NT2/D1 (cell line): ENCODE measurements at places on chromosomes 16 and 17.

DNA sequence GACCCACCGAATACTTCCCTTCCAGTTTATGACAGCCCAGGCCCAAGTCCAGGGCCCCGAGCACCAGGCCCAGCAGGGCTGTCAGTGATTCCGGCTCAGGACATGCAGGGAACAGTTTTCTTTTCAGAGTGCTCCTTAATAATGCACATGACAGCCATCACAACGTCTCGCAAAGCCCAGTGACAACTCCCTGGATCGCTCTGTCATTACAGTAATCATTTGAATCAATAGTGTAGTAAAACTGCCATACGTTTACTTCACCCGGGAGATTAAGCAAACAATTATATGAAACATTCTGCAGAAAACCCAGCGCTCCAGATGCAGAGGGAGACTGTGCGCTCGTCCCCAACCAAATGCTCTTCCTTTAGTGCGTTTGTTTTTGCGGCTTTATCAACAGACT lies 162.6 kb upstream of the CDH13 start:
- DNase-seq: no peak

DNA sequence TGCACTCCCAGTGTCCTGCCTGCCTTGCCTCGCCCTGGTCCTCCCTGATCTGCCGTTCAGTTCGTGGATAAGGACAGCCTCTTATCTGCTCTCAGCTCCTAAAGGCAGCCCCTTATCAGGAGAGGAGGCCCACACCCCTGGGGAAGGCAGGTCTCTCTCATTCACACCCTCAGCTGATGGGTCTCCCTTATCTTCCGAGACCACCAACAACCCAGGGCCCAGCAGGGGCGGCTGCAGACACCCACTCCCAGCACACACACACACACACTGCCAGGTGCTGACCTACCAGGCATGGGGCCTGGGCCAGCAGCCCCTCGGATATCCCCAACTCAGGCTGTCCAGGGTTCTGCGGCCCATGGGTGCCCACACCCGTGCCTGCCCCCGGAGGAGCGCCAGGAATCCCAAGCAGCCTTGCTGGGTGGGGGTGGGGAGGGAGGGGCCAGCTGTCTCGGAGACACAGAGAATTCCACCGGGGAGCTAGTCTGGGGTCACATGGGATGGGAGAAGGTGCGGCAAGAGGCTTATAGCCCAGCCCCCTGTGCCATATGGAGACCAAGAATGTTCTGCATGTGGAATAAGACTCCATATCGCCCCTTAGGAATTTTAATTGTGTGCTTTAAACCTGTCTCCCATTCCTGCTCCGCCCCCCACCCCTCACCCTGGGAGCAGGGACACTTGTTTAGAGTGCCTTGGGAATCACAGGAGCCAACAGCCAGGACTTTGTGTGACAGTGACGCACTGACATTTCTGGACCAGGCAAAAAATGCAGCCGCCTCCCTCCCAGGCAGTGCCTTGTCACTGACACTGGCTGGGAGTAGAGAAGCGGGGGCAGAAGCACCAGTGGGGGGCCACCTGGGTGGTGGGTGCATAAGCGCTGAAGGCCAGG lies 41.9 kb upstream of the EMP2 start:
- DNase-seq: no peak

DNA sequence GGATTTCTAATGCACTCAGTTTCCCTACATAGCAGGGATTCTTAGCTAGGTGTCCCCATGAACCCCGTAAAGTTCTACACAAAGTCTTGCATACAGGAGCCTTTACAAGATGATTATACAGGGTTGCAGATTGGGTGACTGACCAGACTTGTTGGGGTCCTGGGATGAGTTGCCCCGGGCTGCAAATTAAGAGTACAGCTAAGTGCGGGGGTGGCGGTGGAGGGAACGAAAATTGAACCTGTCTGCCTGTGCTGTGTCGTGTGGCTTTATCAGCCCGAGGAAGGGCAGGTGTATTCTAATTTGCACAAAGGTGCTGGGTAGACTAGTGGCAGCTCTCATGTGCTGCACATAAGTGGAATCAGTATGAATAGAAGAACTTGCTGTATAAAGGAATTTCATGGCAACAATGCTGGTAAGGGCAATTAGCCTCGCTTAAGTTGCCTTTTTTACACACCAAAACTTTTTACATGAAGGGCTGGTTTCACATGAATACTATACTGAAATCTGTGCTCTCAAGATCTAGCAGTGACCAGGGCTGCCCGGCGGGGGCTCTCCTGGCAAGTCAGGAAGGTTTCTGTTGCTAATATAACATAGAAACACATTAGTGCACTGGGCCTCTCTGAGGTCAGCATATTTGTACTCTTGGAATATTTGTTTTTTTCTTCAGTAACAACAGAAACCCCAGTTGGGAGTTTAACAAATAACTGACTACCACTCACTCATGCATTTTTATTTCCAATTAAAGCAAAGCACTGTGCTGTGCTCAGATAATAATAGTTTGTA lies 50.7 kb downstream of the ADCY7 start:
- DNase-seq: no peak

GRCh38 chr16:17885659-17886207 lies 415.0 kb upstream of the XYLT1 start:
- peak; percentile 11 for DNase-seq

GRCh38 chr16:3637371-3637923 lies 17.0 kb upstream of the DNASE1 start:
- no peak for DNase-seq

GRCh38 chr16:19804538-19805323 lies 79.9 kb downstream of the GPRC5B start:
- DNase-seq: peak; percentile 22

GRCh38 chr17:66371561-66371960 lies 69.1 kb downstream of the PRKCA start:
- no peak for DNase-seq

- DNase-seq: no peak
Measured at GRCh38 chr16:53768593-53768992, 64.6 kb downstream of the FTO start.

- DNase-seq: peak; percentile 78
Measured at GRCh38 chr16:68642436-68643101, 2.5 kb upstream of the CDH3 start.

DNA sequence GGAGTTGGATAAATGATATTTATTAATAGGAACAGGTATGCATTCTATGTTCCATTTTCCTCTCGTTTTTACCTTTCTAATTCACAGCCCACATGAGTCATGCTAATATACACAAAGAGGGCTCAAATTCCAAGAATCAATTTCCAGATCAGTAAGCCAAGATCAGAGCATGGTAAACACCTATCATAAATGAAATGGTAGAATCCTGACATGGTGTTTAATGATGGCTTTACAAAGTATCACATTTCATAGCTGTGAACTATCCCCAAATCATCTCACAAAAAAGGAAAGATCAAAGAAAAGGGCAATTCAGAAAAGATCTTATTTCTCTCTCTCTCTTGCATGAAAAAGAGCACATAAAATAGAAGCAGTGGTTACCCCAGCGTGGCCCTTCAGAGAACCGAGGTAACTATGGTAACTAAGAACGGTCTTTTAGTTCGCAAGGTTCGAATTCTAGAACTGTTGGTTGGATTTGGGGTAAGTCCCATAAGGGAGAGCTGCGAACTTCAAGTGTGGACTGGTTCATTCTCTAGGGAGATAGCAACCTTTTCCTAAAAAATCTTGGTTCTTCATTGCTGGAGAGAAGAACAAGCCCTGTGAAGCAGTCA lies 73.0 kb downstream of the MARCHF10 start:
- no peak for DNase-seq

DNA sequence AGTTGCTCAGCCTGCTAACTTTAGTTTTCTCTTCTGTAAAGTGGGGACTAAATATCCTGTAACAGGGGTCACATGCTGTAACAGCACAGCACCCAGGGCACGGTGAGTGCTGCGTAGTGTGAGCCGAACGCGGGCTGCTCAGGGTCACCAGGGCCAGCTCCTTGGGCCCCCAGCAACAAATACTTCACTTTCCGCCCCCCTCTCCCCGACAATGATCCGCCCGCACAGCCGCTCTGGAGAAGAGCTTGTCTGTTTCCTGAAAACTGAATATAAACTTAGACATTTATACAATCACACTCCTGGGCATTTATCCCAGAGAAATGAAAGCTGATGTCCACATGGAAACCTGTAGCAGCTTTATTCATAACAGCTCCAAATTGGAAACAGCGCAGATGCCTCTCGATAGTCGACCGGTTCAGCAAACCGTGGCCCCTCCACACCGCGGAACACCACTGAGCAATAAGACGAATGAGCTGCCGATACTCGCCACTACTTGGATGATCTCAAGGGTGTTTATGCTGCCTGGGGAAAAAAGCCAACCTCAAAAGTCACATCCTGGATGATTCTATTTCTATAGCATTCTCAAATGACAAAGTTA lies 267.2 kb downstream of the PARN start:
- no peak for DNase-seq

DNA sequence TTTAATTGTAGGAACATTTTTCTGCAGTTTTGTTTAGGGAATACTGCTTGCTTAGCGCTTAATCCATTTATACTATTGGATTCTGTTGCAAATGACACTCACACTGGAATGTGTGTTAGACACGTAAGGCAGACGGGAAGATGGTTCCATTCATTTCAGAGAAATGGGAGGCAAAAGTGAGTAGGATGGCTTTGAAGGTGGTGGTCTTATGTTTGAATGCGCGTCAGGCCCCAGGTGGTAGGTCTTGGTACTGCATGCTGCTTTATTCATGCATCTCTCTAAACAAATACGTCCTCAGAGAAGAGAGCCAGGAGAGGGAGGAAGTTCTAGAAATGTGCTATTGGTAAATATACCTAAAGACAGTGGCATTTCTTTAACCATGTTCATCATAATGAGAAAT lies 997.6 kb upstream of the RBFOX1 start:
- DNase-seq: peak; percentile 61

- peak; percentile 77 for DNase-seq
Measured at GRCh38 chr16:79598348-79599181, 2.0 kb downstream of the MAF start.

DNA sequence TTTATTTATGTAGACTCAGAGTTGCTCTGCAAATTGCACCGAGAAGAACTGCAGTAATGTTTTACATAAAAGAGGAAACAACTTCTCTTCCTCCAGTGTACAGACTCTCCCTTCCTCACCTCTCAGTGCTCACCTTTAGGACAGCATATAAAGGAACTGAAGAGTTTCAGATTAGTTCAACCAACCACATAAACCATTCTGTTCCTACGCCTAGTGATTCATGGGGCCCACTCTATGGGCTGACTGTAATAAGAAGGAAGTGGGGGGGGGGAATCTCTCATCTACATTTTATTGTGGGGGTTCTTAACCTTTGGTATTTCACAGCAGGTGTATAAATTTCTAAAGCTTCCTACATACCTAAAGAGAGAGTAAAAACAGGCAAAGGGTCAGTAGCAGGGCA lies 18.3 kb downstream of the ZSWIM7 start:
- DNase-seq: no peak

DNA sequence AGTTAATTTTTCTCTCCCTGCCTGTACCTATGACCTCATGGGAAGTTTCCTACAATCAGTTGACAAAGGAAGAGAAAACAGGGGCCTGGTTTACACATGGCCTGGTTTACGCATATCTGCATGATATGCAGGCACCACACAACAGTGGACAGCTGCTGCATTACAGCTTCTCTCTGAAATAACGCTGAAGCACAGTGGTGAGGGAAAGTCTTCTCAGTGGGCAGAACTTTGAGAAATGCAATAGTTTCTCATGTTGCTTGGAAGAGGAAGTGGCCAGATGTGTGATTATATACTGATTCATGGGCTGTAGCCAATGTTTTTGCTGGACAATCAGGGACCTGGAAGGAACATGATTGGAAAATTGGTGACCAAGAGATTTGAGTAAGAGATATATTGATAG lies 324.1 kb upstream of the GOT2 start:
- no peak for DNase-seq

DNA sequence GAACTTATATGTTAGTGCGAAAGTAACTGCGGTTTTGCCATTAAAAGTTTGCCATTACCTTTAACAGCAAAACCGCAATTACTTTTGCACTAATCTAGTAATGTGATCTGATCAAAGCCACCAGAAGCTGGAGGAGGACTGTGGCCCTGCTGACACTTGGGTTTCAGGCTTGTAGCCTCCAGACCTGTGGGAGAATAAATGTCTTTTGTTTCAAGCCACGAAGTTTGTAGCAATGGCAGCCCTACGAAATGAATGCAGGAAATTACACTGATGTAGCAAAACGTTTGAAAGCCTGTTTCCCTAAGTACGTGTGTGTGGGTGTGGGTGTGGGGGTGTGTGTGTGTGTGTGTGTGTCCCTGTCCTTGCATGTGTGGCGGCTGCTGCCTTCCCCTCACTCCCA lies 66.6 kb downstream of the WSB1 start:
- no peak for DNase-seq

DNA sequence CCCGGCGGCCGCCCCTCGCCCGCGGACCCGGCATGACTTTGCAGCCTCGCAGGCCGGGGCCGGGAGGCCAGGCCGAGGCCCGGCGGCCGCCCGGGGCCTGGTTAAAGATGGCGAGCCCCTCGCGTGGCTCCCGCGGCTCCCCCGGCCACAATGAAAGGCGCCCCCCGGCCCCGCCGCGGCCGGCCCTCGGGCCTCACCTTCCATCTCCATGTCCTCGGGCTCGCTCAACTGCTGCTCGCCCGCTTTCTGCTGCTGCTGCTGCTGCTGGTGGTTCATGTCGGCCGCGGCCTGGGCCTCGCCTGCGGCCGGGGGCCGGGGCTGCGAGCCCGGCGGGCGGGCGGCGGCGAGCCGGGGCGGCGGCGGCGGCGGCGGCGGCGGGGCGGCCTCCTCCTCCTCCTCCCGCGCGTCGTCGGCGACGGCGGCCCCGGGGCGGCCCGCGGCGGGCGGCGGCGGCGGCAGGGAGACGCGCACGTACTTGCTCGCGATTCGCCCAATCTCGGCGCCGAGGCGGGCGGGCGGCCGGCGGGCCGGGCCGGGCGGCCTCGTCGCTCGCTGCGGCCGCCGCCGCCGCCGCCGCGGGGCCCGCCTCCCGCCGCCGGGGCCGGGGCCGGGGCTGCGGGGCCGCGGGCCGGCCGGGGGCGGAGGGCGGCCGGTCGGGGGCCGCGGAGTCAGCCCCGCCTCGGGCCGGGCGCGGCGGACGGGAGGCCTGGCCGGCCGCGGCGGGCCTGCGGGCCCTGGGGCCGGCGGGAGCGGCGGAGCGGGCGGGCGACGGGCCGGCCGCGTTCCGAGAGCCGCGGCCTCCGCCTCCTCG lies 491 bp downstream of the USP7 start:
- no peak for DNase-seq

DNA sequence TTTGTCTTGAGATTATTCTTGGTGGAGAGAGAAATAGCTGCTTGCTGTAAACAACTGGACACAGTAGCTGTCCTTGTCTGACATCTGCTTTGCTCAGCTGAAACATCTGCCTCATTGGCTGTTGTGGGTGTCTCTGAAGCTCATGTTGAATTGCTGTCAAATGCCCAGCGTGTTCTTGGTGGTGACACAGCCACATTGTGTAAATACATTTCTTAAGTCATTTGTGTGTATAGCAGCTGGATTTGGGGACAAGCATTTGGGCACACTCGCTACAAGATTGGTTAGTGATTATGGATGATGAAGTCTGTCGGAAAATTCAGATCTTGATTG lies 5.3 kb downstream of the FAM234A start:
- no peak for DNase-seq

- DNase-seq: no peak
Measured at GRCh38 chr16:82943371-82943770, 316.6 kb downstream of the CDH13 start.

GRCh38 chr17:50139185-50139783 lies 9.3 kb upstream of the SAMD14 start:
- no peak for DNase-seq
